ENCODE measurements at places on chromosomes 7 and 10.

GRCh38 chr10:131314799-131315198, 3.3 kb upstream of the TCERG1L start:
- DNase-seq, result no peak

- DNase-seq, result no peak
Measured at GRCh38 chr7:14219125-14219524, 229.7 kb upstream of the ETV1 start.

DNA sequence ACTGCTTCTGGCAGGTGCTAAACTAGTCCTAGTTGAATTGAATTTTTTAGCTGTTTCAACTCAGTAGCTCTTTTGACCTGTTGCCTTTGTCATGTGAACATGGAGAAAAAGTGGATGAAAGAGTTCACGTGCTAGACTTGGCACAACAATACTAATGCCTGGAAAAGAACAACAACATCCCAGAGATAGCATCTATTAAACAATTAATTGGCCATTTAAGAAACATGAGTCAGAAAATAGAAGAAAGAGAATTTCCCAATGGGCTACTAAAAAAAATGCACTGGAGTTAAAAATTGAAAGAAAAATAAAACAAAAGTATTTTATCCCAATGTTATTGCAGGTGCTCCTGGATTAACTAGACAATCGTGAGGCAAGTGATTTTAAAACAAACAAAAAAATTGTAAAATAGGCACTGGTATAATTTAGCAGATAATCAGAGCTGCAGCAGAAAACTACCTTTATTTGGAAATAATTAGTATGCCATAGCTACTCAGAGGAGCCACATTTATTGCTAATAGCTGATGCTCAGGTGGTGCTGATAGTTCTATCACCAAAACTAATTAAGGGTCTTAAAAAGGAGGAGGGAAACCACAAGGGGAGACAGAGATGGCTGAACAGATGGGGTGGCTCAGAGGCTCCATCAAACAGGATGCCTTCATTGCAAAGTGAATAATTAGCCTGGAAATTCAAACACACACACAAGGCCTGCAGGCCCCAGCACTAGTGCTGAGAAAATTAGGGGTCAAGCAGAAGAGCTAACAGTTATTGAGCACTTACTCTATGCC, 17.6 kb downstream of the CCDC71L start:
- DNase-seq, result no peak

- no peak for DNase-seq
Measured at GRCh38 chr7:20284771-20285143, 45.9 kb upstream of the ITGB8 start.

GRCh38 chr10:123854003-123854402, 37.6 kb downstream of the CPXM2 start:
- DNase-seq, result no peak
